Right renal pelvis (tissue), 4 donors: ENCODE measurements at places on chromosomes 1 and 21.
A peak's percentile ranks its signal among the peaks of the same experiment; 100 is the strongest.

GRCh38 chr1:19478322-19478721 lies 7.0 kb downstream of the CAPZB start:
- DNase-seq, result no peak

- no peak for DNase-seq
These were observed 52.5 kb downstream of the LRIG2 start for GRCh38 chr1:113125517-113125916.

- DNase-seq, result no peak
These were observed 31.8 kb downstream of the ADGRL2 start for GRCh38 chr1:81832573-81832972.

DNA sequence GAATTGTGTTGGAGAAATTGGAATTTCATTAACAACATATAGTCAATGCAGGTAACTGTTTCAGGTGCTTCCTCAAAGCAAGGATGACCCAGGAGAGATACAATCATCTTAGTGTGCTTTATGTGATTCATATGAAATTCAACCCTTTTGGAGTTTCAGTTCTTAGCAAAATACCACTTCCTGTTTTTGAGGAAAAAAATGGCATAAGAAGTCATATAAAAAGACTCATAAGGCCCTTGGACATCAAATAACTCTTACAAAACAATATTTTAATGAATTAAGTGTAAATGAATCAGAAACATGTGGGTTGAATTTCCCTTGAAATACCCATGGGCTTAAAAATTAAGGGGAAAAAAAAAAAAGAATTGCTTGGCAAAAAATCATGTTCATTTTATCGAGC lies 926.6 kb downstream of the LTN1 start:
- DNase-seq, result no peak

DNA sequence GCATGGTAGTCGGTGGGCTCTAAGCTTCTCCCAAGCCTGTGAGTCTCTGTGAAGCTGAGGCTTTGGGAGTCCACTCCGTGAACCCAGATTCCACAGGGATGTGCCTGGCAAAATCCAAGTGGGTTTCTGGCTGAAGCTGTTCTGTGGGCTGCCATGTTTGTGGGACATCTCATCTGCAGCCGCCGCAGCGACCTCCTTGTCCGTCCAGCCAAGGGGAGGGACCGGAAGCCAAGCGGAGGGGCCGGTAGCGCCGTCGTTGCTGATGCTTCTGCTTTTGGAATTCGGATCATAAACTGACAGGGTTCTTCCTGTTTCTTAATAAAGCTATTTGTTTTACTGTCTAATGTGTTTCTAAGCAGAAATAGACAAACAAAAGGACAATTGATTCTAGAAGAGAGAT lies 13.3 kb downstream of the KIF26B start:
- no peak for DNase-seq

GRCh38 chr1:44357710-44358109 lies 2.7 kb upstream of the ERI3 start:
- DNase-seq, result no peak

- DNase-seq, result no peak
These were observed 37.0 kb upstream of the PLPPR4 start for GRCh38 chr1:99227056-99227897.

DNA sequence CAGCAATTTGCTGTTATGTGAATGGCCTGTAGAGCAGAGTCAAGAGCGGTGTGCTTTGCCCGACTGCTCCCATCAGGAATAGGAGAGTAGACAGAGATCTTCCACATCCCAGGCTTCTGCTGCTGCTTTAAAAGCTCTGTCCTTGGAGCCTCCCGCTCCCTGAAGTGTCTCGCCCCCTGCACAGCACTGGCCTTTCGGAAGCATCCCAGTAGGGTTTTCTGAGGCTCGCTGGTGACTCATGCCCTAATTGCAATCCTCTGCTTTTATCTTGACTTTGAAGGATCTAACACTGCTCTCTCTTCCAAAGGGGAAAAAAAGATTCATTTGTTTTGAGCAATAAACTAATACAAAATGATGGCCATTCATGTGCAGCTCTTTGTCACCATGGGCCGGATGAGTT lies 13.3 kb upstream of the CD101 start:
- DNase-seq, result no peak

GRCh38 chr1:52602856-52603600 lies 857 bp downstream of the GPX7 start:
- DNase-seq, result peak; percentile 13

GRCh38 chr1:243959998-243960397 lies 91.1 kb upstream of the ZBTB18 start:
- DNase-seq, result no peak

- DNase-seq, result no peak
These were observed 45.7 kb downstream of the DMRTB1 start for GRCh38 chr1:53504901-53505300.

DNA sequence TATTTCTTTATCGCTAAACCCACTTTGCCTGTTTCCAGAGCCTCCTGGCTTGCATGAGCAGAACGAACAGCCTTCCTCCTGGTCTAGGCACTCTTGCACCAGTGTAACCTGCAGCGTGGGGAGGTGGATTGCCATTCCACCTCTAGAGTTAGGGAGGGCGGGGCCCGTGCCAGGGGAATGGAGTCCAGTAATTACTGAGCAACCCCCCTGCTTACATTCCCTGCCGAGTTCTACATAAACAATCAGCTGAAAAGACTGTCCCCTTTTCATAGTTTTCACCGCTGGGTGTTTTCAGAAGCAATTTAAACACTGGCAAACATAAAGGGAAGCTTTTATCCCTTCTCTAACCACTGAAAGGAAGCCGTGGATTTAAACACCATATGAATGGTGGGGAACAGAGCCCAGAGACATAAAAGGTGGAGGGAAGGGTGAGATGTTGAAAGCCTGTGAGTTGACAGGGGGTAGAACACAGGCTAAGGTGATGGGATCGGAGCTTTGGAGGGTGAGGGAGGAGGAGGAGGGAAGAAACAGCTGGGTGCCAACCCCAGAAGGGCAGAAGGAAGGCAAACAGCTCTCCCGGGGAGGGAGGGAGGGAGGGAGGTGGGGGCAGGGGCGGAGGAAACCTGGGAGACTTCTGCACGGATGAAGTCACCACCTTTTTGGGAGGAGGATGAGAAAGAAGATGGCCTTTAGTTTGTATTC lies 68.0 kb upstream of the WDR26 start:
- no peak for DNase-seq

- DNase-seq, result no peak
These were observed 20.2 kb upstream of the POGZ start for GRCh38 chr1:151479462-151479861.

DNA sequence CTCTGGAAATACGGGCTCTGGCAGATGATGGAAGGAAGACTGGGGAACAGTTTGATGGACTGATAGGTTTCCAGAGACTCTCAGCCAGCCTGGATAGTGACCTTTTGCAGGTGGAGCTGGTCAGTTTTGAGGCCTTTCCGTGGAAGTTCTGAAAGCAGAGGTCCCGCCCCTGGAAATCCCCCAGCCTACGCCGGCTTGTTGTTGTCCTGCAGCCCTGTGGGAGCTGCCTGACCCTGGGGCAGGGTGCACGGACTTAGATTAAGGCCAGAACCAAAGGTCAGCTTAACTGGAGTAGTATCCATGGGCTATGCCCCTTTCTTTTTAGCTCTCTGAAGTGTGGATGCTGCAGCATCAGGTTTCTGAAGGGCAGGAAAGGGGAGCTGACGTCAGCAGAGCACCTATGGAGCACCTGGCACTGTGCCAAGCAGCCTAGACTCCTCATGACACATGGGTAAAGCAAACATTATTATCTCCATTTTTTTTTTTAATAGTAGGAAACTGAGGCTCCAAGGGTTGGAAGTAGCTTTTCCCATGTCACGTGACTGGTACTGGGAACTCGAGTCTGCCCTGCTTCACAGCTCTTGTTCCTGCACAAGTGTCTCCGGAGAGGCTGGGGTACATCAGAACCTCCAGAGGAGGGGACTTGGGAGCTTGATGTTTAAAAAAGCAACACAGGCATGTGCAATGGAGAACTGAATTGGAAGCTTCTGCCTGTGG lies 38.5 kb downstream of the IER5 start:
- DNase-seq, result no peak

DNA sequence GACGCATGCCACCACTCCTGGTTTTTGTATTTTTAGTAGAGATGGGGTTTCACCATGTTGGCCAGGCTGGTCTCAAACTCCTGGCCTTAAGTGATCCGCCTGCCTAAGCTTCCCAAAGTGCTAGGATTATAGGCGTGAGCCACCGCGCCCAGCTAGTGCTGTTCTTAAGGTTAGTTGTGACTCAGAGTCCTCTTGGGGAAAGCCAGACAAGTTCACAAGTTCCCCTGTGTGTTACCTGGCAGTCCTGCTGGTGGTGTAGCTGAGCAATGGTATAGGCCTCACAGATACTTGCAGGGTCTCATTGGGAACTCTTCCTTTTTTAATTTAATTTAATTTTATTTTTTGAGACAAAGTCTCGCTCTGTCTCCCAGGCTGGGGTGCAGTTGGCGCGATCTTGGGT lies 10.6 kb downstream of the CFAP126 start:
- DNase-seq, result no peak

GRCh38 chr1:242216368-242216767 lies 217.5 kb upstream of the MAP1LC3C start:
- no peak for DNase-seq

- DNase-seq, result no peak
These were observed 40.2 kb upstream of the KIF1B start for GRCh38 chr1:10170239-10170574.

- DNase-seq, result no peak
These were observed 62.8 kb downstream of the RGS4 start for GRCh38 chr1:163131981-163132380.

GRCh38 chr1:69196071-69196470 lies 371.7 kb upstream of the LRRC7 start:
- DNase-seq, result no peak

DNA sequence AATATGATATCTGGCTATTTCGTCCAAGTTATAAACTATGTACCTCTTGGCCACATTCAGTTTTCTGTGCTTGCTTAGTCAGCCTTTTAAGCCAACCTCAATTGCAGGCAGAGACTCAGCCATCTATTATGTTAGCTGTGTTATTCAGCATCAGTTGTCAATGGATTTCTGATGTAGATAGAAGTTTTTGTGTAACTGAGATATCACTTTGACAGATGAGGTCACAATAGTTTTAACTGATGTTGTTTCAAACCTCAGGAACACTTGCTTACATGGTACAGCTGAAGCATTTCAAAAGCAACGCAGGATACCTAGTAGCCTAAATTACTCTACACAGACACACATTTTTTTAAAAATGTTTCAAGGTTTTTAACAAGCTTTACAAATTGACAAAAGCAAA lies 1478.0 kb downstream of the NCAM2 start:
- no peak for DNase-seq

DNA sequence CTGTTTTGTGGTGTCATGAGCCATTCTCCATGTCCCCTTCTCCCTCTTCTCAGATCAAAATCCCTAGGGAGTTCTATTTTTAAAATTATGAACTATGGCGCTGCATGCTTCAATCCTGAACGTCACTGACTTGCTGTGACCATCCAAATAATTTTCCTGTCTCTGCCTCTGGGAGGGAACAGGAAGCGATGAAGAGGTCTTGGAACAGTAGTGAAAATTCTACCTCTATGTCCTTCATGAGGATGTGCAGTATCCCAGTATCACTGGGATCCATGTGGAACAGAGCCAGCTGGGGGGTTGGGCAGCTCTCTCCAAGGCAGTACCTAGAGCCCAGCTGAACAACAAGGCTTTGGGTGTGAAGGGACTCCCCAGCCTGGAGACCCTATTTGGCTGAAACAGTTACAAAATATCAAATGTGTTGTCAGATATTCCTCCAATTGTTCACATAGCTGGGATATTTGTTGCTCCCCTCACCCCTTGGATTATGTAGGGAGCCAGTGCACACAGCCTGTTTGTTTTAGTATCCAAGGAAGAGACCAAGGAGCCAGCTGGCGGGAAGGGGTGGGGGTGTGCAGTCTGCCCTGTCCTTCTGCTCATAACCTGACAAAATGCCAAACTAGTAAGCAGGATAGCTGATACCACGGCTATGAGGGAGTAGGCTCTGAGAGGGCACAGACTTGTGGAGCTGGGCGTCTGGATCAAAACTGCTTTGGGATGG lies 7.6 kb downstream of the DCLRE1B start:
- DNase-seq, result no peak

GRCh38 chr1:27235827-27236226 lies 1.4 kb downstream of the WDTC1 start:
- no peak for DNase-seq

GRCh38 chr1:212754680-212755079 lies 36.9 kb downstream of the NSL1 start:
- no peak for DNase-seq

- DNase-seq, result no peak
These were observed 132.4 kb downstream of the PROX1 start for GRCh38 chr1:214120191-214120590.

DNA sequence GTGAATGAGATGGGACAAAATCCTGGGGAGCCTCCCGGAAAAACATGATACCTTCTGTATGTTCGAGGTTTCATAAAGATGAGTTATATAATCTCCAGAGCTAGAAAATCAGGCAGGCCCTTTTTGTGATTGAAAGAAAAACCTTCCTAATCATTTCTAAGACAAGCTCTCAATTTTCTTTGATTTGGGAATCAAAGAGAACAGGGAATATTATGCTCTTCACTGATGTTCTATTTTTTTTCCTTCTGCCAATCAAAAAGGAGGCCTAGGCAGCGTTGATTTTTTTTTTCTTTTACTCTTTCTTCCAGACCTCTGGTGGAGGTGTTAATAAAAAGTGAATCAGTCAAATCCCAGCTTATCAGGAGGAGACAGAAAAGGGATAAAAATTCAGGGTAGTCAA lies 34.5 kb downstream of the DIRAS3 start:
- DNase-seq, result no peak

DNA sequence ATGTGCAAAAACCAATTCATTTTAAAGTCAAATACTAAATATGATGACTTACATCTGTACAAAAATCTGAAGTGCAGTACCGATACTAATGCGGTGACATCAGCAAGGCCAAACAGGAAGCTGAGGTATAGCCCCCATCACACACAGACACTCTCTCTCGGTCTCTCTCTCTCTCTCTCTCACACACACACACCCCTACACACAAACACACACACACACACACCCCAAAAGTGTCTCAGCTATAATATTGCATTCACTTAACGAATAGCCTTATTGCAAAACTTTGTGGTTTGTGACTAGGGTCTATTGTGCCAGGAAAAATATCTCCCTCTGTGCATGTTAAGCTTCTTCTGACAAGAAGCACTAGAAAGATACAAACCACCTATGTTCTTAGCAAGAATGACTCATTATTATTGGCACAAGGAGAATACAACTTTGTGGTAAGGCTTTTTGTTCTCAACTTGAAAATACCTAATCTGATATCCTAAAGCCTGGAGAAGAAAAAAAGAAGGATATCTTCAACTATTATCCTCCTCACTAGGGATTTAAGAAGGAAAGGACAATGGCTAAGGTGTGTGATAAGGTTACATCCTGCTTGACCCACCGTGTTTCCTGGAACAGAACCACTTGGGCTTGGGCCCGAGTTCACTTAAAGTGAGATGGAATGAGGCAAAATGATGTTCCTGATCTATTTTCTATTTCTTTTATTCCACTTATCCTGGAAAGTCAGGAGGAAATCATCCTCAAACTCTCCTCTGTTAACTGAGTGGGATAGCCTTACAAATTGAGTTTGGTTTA lies 107.1 kb downstream of the NIBAN1 start:
- DNase-seq, result no peak

- no peak for DNase-seq
These were observed 7.4 kb downstream of the YTHDF2 start for GRCh38 chr1:28744184-28744583.

GRCh38 chr1:108593448-108593847 lies 33.5 kb downstream of the EEIG2 start:
- DNase-seq, result no peak
